Inflammatory macrophage treated with lipopolysaccharide for 1 hour (primary cell): ENCODE measurements at places on chromosomes 7 and 10.

- DNase-seq, result no peak
These were observed 28.1 kb downstream of the KCNH2 start for GRCh38 chr7:150949971-150950491.

DNA sequence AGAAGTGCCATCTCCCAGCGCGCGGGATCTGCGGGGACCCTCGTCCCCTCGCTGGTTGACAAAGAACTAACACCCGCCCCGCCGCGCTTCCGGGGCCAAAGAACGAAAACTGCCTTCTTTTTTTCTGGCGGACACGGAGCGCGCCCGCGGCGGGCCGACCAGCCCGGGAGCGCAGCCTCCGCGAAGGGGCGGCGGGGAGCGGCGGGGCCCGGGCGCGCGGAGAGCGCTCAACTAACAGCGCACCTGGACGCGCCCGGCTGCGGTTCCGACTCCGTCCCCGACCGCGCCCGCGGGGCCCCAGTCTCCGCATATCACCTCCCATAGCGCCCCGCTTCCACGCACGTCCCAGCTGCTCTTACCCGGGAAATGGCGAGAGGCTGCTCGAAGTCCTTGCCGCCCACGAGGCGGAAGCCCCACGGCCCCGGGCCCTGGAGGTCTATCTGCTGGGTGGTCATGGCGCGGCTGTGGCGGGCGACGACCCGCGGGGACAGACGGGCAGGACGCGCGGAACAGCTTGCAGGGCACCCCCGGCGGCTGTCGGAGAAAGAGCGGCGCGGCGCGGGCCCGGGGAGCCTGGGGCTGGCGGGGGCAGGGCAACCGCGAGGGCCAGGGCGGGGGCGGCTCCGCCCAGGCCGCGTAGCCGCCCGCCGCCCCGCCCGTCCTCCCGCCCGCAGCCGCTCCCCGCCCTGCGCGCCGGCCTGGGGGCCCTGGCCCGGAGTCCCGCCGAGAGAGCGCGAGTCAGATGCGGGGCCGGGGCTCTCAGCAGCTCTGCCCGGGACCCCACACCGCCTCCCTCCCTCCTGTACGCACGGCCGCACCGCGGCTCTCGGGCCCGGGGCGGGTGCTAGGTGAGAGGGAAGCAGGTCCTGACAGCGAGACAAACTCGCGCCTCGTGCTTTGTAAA lies at the start of gene PDLIM1:
PDLIM1 (minus strand) TSS at position 543 of the 904 bp plus-strand sequence; CDS start at position 455, 88 bp downstream.
- peak; percentile 19 for DNase-seq

GRCh38 chr10:76297780-76298281 lies 866.4 kb downstream of the LRMDA start:
- DNase-seq, result no peak

DNA sequence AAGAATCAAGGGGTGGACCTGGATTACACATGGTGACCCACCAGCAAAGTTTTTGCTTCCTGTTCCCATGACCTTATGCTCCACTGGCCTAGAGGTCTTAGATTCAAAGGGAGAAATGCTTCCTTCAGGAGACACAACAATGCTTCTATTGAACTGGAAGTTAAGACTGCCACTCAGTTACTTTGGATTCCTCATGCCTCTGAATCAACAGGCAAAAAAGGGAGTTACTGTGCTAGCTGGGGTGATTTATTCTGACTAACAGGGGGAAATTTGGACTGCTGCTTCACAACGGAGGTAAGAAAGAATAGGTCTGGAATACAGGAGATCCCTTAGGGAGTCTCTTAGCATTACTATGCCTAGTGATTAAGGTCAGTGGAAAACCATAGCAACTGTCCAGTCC lies 10.3 kb downstream of the TMEM229A start:
- DNase-seq, result no peak
